ENCODE measurements at places on chromosomes 16 and 17.

DNA sequence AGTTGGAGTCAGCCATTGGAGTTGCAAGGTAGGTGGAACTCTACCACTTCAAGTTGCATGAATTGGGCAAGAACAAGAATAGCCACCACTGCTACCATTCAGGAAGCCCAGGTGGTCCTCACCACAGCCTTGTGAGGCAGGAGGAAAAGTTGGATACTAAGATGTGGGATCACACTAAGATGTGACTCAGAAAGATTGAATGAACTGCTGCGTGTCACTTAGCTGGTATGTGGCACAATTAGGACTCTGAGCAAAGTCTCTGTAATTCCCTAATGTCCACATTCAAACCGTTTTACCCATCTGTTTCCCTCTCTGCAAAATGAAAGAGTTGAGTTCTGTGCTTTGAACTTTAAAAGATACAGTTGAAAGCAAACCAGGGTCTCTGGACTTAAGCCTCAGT, 44.7 kb upstream of the HS3ST3A1 start:
- DNase-seq, result no peak

DNA sequence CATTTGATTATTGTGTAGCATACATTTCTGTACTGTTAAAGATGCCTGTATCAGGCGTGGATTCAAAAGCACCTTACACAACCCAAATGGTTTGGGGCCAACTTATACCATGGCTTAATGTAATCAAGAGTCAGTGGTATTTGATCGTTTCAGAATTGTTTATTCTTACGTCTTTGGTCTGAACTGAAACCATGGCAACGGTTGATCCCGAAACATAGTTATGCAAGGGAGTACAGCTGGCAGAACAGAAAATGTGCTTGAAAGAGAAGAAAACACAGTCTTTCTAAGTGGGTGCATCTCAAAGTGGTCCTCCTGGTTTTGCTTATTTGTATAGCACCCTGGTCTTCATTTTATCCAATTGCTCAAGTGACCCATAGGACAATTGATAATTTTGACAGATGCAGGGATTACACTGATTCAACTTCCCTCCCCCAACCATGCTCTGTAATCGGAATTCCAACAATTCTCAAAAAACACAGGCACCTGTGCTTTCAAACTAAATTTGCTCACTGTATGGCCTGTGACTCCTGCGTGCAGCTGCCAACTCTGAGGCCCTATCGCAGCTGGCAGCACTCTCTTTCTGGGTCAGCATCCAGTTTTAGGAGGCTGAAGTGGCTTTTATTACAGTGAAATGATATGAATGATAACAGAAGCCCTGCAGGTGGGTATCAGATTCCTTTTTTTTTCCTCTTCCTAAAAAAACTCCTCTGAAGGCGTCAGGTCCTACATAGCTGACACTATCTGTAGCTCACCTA, 77.0 kb upstream of the AXIN2 start:
- DNase-seq, result no peak

DNA sequence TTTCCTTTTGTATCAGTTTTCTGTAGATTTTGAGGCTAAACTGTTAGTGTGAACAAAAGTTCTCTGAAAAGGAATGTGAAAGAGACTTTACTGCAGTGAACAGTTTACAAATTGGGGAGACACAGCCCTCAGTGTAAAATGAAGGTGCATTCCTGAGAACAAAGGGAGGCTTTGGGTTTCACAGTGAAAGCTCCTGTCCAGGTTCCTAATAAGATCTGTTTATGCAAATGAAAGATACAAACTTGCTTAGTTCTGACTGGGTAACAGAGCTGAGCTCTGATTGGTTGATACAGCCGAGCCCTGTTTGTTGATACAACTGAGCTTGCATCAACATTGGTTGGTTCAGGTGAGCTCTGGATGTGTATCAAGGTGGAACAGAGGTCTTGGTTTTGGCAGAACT, 8.3 kb upstream of the CDRT15 start:
- no peak for DNase-seq

GRCh38 chr17:65123757-65124675, 13.2 kb upstream of the RGS9 start:
- no peak for DNase-seq

DNA sequence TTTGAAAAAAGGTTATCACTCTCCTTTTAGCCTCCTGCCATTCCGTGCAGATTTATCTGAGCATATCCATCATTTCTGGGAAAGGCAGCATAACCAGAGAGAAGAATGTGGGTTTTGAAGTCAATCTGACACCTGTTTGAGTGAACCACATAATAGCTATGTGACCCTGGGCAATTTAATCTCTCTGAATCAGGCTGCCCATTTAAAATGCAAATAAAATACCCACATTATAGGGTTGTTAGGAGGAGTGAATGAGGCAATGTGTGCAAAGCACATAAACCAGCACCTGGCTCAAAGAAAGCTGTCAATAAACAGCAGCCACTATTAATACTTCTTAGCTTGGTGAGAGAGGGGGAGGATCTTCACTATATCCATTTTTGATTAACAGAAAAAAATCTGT, 88.0 kb downstream of the CACNG1 start:
- no peak for DNase-seq

GRCh38 chr16:22634954-22635353, 124.3 kb downstream of the NPIPB5 start:
- no peak for DNase-seq
